Inflammatory macrophage (primary cell): ENCODE measurements at places on chromosomes 2 and 18.

GRCh38 chr2:83561592-83561991 lies 897.5 kb downstream of the SUCLG1 start:
- no peak for DNase-seq

DNA sequence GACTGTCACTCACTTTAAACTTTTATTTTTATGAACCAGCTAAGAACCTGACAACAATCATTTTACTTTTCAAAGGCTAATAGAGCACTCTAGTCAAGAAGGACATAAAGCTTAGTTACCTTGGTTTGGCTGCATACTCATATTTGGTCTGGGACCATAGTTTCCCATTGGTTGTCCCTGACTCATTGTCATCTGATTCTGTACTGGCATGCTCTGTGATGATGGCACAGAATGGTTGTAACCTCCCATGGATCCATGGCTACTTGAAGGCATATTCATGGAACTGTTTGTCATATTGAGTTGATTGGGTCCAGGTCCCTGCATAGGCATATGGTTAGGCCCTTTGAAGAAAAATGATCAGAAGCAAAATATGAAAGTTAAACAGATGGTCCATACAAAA lies 37.9 kb downstream of the SS18 start:
- DNase-seq = no peak

DNA sequence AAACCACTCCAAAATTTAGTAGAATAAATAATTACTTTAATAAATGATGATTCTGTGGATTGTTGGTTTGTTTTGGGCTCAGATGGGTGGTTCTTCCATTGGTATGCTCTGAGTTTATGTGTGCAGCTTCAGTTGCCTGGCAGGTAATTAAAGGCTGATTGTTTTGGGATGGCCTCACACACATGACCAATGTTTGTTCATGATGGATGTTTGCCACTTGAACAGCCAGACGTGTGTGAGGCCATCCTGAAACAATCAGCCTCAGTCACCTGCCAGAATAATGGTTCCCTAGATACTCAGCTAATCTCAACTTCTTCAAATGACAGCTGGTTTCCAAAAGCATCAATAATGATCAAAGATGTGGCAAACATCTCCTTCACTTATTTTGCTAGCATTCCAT lies 352.5 kb upstream of the GULP1 start:
- no peak for DNase-seq

DNA sequence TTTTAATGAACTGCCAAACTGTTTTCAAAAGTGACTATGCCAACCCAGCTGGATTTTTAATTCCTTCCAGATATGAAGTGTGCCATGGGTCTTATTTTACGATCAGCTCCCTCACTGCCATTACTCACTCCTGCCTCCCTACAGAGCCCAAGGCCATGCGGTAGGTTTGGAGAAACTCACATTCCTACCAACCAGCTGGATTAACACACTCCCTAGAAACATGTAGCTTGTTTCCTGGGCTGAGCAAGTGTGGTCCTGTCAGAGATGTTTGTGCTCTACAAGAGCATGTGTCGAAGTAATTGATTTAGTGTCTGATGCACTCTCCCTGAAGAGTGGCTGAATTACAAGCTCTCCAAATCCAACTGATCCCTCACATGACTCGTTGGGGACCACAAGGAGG lies 82.5 kb downstream of the SPP2 start:
- DNase-seq = no peak

- no peak for DNase-seq
Observed at GRCh38 chr18:76530846-76531245, 35.8 kb upstream of the ZNF516 start.

- DNase-seq = no peak
Observed at GRCh38 chr2:213416832-213417231, 132.6 kb downstream of the SPAG16 start.

DNA sequence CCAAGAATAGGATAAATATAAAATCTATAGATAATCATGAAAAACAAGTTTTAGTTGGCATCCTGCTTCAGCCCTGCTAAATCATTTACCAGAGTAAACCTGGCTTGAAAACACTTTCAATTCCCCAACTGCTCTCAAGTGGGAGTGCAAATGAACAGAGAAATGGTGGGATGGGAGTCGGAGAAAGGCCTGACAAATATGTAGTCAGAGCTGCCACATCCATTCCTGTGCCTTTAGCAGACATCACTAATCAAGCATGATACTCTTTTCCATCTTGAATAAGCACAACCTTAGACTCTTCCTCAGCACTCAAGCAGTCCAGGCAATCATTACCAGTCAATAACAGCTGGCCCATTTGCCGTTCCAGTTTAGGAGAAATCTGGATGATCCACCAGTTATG lies 101.3 kb downstream of the ANKRD44 start:
- no peak for DNase-seq

DNA sequence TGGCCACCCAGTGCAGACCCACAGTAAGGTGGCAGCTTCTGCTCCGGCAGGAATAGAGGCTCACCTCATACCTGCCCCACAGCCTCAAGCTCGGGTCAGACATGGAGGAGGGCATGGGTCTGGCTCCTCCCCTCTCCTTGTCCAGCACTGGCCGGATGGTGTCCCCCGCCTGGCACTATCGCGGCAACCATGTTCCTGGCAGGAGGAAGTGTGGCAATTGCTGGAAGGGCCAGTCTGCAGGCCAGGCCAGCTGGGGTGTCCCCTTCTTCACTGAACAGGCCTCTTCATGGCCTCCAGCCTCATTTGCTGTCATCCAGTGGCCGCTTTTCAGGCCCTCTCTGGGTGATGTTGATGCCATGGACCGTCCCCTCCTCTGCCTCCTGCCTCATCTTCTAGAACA lies 41.4 kb upstream of the SMAD7 start:
- peak; percentile 52 for DNase-seq

DNA sequence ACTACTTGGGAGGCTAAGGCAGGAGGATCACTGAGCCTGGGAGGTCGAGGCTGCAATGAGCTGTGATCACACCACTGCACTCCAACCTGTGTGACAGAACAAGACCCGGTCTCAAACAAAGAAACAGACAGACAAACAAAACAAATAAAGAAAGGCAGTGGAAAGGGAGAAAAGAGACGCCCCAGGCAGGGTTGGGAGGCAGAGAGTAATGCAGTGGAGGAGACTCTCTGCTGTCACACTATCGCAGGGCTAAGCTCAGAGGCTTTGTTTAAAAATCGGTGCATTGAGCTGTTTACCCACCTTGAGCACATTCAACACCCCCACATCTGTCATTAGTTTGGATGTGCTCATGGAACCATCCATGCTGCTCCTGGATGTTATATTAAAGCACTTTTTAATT lies 84.2 kb upstream of the RMP24 start:
- no peak for DNase-seq

DNA sequence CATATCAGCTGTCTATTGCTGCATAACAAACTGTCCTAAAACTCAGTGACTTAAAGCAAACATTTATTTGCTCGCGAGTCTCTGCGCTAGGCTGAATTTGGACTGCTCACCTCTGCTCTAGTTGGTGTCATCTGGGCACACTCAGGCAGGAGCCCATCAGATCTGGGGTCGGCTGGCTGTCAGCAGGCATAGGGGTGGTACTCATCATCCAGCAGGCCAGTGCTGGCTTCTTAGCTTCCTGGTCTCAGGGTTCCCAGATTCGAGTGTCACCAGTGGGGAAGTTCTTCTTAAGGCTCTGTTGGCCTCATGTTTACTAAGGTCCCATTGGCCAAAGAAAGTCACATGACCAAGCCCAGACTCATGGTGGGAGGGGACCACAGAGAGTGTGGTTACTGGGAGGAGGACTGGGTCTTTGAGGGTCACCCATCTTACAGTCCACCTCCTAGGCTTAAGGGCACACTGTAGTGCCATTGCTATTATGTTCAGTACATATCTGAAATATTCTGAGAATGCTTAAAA lies 71.6 kb upstream of the ATG16L1 start:
- DNase-seq = peak; percentile 49

DNA sequence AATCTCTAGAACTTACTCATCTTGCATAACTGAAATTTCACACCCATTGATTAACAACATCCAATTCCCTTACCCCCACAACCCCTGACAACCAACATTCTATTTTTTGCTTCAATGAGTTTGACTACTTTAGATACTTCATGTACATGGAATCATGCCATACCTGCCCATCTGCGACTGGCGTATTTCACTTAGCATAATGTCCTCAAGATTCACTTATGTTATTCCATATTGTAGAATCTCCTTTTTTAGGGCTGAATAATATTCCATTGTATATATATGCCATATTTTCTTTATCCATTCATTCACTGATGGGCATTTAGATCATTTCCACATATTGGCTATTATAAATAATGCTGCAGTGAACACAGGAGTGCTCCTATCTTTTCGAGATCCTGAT lies 13.8 kb downstream of the CTAGE1 start:
- no peak for DNase-seq

DNA sequence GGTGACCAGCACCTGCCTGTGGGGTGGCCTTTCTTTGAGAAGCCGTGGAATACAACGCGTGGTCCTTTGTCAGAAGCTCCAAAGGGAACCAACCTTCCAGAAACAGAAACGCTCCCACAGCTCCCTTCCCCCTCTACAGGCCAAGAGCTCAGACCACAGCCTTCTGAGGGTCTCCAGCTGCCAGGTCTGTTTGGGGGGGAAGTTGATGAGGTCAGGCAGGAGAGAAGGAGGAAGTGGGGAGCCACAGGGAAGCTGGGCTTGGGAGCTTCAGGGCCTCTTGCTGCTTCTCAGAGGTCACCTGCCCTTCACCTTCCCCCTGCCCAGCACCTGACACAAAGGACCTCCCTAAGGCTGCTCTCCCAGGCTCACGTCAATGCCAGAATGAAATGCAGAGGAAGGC lies 287.7 kb upstream of the ID2 start:
- DNase-seq = no peak

DNA sequence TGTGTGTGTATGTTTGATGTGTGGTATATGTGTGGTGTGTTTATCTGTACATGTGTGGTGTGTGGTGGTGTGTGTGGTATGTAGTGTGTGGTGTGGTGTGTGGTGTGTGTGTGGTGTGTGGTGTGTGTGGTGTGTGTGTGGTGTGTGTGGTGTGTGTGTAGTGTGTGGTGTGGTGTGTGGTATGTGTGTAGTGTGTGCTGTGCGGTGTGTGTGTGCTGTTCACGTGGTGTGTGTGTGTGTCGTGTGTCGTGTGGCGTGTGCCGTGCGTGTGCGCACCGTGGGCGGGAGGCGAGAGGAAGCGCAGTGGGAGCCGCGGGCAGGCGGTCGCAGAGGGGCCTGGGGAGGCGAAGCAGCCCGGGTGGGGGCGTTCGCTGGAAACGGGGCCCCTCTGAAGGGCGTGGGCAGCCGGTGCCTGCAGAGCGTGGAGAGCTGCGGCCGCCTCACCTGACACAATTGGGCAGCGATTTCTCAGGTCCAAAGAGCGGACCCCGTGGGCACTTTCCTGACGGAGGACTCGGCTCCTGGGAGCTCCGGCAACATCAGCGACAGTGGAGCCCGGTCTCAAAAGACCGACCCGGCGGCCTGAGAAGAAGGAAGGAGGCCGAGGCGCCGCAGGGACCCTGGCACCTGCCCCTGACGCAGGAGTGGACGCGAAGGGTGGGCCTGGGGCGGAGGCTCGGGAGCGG lies 741.1 kb upstream of the SALL3 start:
- DNase-seq = no peak

- DNase-seq = no peak
Observed at GRCh38 chr18:6376433-6377229, 38.1 kb downstream of the L3MBTL4 start.

- no peak for DNase-seq
Observed at GRCh38 chr2:141515931-141516330, 614.9 kb downstream of the LRP1B start.

DNA sequence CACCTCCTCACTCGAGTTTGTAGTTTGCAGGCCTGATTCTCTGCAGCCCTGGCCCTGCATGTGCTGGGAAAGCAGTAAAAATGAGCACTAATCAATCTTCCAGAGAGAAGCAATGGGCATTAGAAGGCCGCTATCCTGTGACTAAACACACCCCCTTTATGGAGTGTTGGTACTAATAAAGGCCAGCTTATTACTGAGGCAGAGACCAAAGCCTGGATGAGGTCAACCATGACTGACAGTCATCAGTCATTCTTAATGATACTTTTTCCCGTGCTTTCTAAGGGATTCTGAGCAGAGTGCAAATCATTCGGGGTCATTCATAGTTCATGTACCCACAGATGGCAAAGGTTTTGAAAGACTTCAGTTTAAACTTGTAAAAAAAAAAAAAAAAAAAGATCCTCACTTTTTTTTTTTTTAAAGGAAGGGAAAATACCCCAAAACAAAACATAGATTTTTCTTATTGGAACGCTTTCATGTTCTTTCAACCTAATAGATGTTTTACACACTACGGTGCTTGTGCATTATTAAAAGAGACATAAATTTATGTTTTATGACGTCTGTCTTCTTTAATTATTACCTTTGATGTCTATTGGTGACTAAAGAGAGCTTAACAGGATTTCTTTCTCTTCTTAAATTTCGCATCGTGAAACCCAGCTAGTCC lies 13.2 kb downstream of the TSHZ1 start:
- peak; percentile 49 for DNase-seq

DNA sequence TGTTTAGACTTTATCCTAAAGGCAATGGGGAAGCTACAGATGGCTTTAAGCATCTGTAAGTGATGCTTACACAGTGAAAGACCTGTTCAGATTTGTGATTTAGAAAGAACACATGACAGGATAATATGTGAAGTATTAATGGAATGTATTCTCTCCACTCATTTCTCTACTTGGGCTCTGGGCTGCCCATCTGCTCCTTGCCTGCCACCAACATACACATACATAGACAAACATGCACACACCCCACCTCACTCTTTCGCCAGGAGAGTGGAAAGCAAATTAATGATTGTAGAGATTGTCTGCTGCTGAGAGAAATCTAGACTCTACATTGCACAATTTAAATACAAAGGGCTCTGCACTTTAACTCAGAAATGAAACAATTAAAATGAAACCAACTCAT lies 61.0 kb upstream of the NFE2L2 start:
- no peak for DNase-seq

DNA sequence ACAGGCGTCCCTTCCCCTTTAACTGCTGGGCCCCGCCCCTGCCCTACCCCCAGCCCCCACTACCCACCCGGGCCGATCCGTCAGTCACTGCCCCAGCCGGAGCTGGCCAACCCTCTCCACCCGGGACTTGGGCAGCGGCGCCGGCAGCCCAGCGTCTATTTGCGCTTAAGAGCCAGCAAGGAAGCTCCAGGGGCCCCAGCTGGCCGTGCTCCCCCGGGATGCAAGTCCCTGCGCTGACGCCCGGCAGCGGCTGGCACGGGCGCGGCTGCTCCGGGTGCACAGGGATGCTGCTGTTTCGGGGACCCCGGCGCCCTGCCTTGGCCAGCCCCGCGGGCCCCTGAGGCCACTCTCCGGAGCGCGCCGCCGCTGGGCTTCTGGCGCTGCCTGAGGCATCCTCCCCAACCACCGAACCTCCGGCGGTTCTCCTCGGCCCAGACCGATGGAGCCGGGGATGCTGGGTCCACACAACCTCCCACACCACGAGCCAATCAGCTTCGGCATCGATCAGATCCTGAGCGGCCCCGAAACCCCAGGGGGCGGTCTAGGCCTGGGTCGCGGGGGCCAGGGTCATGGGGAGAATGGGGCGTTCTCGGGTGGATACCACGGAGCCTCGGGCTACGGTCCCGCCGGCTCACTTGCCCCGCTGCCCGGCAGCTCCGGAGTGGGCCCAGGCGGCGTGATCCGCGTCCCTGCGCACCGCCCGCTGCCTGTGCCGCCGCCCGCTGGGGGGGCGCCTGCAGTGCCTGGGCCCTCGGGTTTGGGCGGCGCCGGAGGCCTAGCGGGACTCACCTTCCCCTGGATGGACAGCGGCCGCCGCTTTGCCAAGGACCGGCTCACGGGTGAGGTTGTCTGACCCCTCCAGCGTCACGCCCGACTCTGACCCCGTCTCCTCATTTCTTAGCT lies at the start of gene TLX2:
Gene TLX2, plus strand, starts transcription at position 83 of the 903 bp plus-strand sequence. Its CDS starts 357 bp downstream, at position 440.
- no peak for DNase-seq
